ENCODE measurements at places on chromosomes 2 and 18.

DNA sequence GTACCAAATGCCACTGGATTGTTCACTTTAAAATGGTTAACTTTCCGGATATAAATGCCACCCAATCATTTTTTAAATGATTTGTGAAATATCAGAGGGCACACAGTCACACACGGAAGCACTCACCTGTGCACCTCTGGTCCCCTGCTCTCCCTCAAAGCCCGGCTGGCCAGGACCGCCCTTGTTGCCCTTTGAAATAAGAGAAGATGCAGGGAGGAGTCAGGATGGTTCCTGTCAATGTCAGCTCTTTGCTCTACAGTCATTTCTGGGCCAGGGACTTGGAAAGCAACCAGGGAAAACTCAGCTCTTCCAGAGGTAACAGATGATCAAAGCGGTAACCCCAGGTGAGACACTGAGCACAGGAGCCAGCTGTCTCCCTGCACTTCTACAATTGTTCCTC lies 60.7 kb downstream of the COL6A3 start:
- DNase-seq: no peak

DNA sequence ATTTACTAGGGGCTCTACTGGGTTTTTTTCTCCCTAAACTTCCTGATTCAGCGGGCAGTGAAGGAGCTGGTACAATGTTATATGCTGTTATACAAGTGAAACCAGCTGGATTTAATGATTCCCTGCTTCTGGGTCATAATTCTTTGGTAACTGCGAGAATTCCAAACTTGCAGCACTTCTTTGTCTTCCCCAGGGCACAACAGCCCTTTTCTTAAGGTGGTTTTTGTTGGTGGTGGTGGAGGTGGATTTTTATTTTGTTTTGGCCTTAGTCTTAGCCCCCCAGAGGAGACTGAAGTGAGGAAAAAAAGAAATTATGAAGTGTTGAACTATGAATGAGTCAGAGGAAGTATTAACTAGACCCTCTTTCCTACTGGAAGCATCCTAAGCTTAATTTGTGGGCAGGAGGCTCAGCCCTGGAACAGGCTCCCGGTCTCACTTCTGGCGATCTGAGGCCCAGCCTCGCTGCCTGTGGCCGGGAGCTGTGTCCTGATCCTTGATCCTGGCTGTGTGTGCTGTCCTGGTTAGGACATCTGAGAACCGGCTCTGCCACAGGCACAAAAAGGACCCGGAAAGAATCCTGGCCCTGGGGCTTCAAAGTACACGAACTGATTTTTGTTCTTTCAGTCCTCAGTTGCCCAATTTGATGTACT lies 141.9 kb downstream of the LYPD6B start:
- DNase-seq: no peak

DNA sequence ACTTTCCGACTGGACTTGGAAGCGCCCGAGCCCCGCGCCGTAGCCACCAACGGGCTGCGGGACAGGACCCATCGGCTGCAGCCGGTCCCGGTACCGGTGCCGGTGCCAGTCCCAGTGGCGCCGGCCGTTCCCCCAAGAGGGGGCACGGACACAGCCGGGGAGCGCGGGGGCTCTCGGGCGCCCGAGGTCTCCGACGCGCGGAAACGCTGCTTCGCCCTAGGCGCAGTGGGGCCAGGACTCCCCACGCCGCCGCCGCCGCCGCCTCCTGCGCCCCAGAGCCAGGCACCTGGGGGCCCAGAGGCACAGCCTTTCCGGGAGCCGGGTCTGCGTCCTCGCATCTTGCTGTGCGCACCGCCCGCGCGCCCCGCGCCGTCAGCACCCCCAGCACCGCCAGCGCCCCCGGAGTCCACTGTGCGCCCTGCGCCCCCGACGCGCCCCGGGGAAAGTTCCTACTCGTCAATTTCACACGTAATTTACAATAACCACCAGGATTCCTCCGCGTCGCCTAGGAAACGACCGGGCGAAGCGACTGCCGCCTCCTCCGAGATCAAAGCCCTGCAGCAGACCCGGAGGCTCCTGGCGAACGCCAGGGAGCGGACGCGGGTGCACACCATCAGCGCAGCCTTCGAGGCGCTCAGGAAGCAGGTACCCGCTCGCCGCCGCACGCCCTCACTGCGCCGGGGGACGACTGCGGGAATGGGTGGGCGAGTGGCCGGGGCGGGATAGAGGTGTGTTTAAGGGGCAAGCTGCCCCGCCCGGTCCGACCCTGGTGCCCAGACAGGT lies 713 bp downstream of the ATOH8 start:
- peak; percentile 46 for DNase-seq

- no peak for DNase-seq
Observed at GRCh38 chr2:161412346-161412745, 3.8 kb upstream of the TBR1 start.

DNA sequence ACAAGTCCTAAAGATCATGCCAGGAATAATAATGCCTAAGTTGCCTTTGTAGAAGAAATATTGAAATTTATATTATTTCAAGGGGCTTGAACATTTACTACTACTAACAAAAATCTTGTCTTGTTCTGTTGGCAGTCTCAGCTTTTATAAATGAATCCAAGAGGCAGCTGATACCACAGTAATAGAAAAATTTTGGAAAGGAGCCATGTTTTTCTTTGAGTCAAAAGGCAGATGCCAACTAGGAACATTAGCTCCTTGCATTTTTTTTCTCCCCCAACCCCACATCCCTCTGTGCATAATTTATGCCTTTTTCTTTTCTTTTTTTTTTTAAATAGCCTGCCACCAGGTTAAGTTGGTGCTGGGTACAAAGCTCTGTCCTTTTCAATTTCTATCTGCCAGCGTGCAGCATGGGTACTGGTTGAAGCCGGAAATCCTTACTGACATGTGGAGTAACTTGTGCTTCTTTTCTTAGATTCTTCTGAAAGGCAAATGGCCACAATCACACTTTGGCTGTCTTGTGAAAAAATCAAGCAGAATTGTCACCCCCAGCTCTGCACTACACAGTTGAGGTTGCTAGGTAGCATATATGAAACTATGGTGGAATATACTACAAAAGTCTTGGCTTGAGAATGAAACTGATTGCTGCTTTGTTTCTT lies 98.8 kb downstream of the RHBDD1 start:
- DNase-seq: no peak

DNA sequence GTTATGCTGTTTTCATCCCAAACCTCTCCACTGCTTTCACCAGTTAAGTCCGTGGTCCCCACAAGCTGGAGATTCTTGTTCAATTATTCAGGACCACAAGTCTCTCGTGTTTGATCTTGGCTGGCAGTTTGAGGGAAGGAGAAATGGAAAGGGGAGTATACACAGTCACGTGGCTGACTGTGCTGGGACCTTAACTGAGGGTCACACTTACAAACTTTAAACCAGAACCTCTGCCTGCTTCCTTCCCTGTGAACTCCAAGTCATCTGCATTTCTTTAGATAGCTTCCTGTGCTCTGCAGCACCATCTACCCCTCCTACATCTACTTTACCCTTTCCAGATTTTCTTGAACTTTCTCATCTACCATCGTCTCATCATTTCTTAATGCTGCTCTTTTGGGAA lies 91.7 kb downstream of the ARHGEF4 start:
- no peak for DNase-seq

GRCh38 chr2:176507786-176508185 lies 238.5 kb downstream of the MTX2 start:
- no peak for DNase-seq

DNA sequence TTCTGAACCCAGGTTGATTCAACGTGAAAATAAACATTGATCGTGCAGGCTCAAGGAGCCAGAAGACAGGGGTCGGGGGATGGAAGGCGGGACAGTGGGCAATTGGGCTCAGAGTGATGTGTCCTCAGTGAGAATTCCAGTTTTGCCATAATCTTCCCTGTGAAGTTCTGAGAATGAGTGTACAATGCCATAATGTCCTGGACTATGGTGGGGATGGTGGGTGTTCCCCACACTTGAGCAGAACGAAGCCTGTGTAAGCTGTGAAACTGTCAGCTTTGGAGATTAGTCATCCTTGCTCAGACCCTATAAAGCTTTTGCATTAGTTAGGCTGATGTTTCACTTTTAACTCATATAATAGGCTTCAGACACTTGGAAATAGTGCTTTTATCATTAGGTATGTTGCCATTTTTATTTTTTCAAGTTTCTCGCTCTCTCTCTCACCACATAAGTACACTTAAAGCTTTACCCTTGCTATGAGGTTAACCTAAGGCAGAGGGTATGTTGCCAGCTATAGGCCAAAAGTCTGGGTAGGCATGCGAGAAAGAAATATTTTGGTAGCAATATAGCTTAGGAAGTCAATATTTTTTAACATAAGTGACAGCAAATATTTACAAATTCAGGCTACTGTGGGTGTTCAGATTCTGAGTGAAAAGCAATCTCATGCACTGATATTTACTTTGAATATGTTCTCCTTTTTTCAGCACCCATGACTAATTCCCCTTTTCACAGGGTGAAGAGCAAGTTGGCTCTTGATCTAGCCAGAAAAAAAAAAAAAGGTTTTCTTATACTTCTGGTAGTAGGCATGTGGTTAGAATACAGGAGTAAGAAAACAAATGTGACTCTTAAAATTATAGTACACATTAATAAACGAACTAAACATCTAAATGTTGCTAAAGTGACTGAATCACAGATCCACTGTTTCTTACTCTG lies 47.2 kb downstream of the CDC42EP3 start:
- DNase-seq: peak; percentile 26

GRCh38 chr18:51442012-51442411 lies 244.5 kb upstream of the MEX3C start:
- DNase-seq: no peak

- no peak for DNase-seq
Observed at GRCh38 chr2:54708584-54709335, 14.7 kb upstream of the EML6 start.

DNA sequence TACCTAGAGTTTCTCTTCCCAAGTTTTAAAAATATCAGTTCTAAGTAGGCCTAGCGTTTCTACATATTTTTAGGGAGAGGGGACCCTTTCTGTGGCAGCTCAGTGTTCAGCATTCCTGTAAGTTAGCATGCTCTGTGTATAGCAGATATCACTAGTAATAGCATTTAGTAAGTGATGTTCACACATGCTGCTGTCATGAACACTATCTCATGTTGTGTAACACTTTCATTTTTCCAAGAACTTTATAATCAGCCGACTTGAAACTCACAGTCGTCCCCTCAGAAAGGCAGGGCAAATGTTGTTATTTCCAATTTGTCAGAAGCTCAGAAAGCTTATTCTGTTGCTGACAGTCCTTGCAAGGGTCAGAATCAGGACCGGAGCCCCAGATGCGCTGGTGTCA lies 267.7 kb downstream of the ALPK2 start:
- no peak for DNase-seq

GRCh38 chr2:96407041-96407918 lies 71.7 kb downstream of the NCAPH start:
- peak; percentile 74 for DNase-seq

GRCh38 chr2:106537791-106538191 lies 50.6 kb downstream of the CD8B2 start:
- no peak for DNase-seq

GRCh38 chr2:239260546-239261327 lies 140.1 kb downstream of the HDAC4 start:
- no peak for DNase-seq

- no peak for DNase-seq
Observed at GRCh38 chr2:9638532-9638931, 7.7 kb upstream of the YWHAQ start.

GRCh38 chr2:40488101-40488601 lies 36.3 kb upstream of the SLC8A1 start:
- no peak for DNase-seq

GRCh38 chr18:55407774-55408535 lies 180.0 kb downstream of the TCF4 start:
- DNase-seq: no peak

DNA sequence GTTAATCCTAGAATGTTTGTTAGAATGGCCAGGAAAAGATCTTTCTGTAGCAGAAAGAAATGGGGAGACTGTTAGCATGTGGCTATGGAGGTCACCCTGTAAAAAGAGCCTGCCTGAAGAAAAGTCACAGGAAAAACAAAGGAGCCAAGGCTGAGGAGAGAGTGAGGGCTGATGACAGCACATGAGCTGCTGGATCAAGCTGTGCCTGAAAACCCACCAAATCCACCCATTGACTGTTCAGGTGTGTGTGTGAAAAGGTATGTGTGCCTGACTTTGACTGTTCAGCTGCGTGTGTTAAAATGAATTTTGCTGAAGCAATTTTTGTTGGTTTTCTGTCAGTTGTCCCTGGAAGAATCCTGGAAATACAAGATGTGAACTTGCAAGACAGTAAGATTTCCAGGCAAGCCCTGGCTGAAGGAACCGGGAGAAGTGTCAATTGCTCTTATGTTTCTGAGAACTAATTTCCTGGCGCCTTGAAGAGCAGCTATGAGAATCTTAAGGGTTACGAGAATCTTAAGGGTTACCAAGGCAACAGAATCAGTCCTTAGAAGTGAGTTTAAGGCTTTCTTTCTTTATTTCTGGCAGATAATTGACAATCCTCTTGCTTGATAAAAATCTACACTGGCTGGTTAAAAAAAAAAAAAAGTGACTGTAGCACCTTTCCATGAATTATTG lies 73.0 kb upstream of the LGALSL start:
- no peak for DNase-seq

- DNase-seq: no peak
Observed at GRCh38 chr2:22110244-22110651, 986.5 kb downstream of the TDRD15 start.

GRCh38 chr2:192073878-192074277 lies 120.9 kb downstream of the TMEFF2 start:
- no peak for DNase-seq

GRCh38 chr2:122083256-122084048 lies 328.0 kb downstream of the TSN start:
- DNase-seq: no peak

- no peak for DNase-seq
Observed at GRCh38 chr18:48473816-48474215, 64.6 kb upstream of the ZBTB7C start.

DNA sequence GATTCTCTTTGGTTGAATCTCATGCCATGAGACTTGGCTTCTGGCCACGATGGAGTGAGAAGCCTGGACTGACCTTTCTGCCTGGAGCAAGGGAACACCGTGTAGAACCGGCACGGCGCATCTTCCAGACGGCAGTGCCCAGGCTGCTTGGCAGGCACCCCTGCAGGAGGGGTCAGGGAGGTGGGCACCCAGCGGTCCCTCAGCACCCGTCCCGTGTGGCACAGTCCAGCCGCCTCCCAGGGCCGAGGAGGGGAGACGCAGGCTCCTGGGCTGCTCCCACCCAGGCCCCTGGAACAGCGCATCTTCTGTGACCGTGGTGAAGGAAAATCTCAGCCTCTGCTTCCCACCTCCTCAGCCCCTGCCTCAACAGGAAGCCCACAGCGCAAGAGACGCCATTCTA lies 95.7 kb downstream of the CMPK2 start:
- DNase-seq: no peak

DNA sequence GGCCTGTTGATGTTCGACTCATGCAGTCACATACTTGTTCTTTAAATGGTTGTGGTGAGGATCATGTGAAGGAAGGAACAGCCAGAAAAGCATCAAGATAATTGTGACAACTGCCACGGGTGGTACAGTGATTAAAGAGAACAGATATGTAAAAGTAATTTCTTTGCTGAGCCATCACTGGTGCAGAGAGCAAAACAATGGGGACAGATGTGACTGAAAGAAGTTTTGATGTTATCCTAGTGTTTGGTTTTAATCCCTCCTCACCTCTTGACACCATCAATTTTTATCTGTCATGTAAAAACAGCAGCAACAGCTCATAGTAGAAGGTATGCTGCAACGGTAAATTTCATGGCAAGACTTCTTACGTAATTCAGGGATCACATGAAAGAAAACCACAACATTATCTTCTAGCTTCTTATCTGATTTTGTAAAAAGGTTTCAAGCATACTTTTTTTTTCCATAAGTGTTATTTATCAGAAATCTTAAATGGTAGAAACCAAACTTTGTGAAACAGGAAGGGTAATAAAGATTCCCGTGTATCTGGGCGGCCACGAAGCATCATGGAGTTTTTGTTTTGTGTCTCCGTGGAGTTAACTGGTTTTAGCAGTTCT lies 65.2 kb downstream of the PLCL1 start:
- DNase-seq: no peak

- DNase-seq: no peak
Observed at GRCh38 chr2:234458466-234458865, 38.4 kb downstream of the ARL4C start.

Data from effector memory CD8-positive, alpha-beta T cell (primary cell).